ENCODE measurements at places on chromosomes 6 and 20.

GRCh38 chr6:2266031-2266795, 20.8 kb upstream of the GMDS start:
- peak; percentile 40 for ATAC-seq

- no peak for ATAC-seq
These were observed 100.2 kb upstream of the KCNG1 start for GRCh38 chr20:51122931-51123658.

- peak; percentile 97 for ATAC-seq
These were observed 485.4 kb upstream of the MANEA start for GRCh38 chr6:95091823-95092436.

DNA sequence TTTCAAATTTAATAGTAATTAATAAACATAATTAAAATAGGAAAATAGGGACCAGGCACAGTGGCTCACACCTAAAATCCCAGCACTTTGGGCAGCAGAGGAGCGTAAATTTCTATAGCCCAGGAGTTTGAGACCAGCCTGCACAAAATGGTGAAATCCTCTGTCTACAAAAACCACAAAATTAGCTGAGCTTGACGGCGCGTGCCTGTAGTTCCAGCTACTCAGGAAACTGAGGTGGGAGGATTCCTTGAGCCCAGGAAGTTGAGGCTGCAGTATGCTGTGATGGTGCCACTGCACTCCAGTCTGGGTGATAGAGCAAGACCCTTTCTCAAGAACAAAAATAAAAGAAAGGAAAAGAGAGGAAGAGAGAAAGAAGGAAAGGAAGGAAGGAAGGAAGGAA, 1387.0 kb upstream of the ADGRB3 start:
- ATAC-seq, result no peak

GRCh38 chr20:59017493-59018231, 1.6 kb upstream of the TUBB1 start:
- no peak for ATAC-seq

DNA sequence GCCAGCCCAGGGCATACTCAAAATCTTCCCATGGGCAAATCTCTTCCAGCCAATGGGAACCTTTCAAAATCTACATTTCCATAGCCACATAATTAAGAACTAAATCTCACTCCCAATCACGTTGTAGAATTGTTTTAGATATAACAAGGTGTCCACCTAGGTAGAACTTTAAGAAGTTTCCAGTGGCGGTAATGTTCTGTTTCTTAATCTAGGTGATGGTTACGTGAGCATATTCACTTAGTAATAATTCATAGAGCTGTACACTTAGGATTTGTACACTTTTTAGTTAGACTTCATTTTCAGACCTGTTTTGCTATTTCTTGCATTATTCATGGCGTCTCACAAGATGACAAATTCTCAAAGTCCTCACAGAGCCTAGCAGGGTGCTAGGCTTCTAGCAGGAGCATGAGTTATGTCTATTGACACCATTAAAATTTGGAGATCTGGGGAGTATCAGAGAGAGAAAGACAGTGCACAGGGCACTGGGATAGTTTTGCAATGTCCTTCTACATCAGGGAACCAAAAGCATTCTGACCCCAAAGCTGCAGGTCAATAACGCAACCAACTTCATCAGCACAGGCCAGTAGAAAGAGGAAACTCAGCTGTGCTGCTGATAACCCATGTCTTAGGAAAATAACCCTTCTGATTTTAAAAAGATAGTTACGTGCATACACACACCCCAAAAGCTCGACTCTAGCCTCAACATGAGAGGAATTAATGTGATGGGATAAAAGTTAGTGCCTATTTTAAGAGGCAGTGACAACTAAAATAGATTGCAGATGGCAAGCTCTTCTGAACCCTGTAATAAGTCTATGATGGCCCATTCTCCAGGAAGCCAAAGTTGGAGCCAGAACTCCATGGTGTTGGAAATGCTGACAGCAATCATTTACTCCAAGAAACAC, 518.1 kb upstream of the JARID2 start:
- ATAC-seq, result no peak

- ATAC-seq, result no peak
These were observed 453.6 kb downstream of the CDH26 start for GRCh38 chr20:60411813-60412212.

DNA sequence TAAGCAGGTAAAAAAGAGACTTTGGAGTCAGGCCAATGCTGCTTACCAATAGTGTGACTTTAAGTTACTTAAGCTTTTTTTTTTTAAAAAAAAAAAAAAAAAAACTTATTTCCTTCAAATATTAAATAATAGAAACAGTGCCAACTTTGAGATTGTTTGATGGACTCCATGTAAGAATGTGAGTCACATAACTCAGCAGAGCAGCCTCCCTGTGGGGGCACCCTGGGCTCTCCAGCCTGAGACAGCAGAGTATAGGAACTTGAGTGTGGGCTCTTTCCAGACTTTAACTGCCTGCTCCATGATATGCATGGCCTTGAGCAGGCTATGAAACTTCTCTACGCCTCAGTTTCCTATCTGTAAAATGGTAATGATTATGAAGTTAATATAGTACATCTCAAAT, 113.3 kb upstream of the SAMD5 start:
- ATAC-seq, result peak; percentile 51

All from SK-N-SH treated with all-trans-retinoic acid at 6 μM for 48 hours (cell line).